ENCODE measurements at places on chromosomes 12 and 14. TPM values are rescaled to one million over a fixed set of nuclear protein-coding genes. Genes with fewer than 3 reads are reported as not detected.

- H3K4me3 ChIP-seq, result no peak overlapping the region
- DNase-seq, result no peak
- H3K27me3 ChIP-seq, result peaks cover 2% of the 10 kb centered on the region
- no peaks in the 10 kb centered on the region for H3K4me1 ChIP-seq
- no peak overlapping the region for H3K27ac ChIP-seq
Measured at GRCh38 chr14:104041430-104042104, 43.9 kb upstream of the ASPG start.

GRCh38 chr12:117580015-117580717 is 218.7 kb upstream of the NOS1 start:
- no peak overlapping the region for H3K27ac ChIP-seq
- H3K4me3 ChIP-seq, result no peak overlapping the region
- DNase-seq, result no peak
- no peaks in the 10 kb centered on the region for H3K36me3 ChIP-seq
- no peaks in the 10 kb centered on the region for H3K4me1 ChIP-seq

DNA sequence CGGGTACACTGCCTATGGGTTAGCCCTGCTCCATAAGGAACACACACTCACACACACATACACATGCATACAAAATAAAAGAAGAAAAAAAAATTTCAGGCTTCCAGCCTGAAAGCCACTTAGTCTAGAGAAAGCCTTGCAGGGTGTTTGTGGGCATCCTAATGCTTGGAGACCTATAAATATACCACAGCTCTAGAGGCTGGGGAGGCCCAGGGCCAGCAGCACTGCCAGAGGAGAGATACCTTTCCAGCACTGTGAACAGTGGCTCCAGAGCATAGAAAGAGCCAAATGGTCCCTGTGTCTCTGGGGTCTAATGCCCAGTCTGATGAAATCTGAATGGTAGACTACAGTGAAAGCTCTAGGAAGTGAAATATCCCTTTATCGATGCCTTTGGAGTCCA is 12.9 kb downstream of the FAM161B start:
- H3K27ac ChIP-seq, result no peak overlapping the region
- no peak overlapping the region for H3K4me3 ChIP-seq
- no peaks in the 10 kb centered on the region for H3K27me3 ChIP-seq
- H3K36me3 ChIP-seq, result peaks cover 18% of the 10 kb centered on the region

- peak; percentile 35 for DNase-seq
- H3K4me1 ChIP-seq, result peaks cover 47% of the 10 kb centered on the region
- peak overlapping the region; percentile 41 for H3K27ac ChIP-seq
- peaks cover 21% of the 10 kb centered on the region for H3K27me3 ChIP-seq
- H3K4me3 ChIP-seq, result no peak overlapping the region
Measured at GRCh38 chr14:97380539-97380941, 583.4 kb downstream of the VRK1 start.

DNA sequence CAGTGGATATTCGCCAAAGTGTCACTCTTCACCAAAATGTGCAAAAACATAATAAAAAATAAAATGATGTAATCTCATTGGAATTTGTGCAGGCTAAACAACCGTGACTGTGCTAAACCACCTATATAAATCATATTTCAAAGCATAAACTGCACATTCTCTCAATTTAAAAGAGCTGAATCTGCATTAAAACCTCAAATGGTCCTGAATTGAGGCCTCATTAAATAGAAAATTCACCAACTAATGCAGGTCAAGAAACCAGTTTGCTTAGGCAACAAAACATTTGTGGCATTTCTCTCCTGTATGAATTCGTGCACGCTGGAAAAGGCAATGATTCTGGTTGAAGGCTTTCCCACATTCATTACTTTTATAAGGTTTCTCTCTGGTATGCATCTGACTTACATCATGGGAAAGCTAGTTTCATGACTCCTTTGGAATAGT is 80.1 kb upstream of the IFNG-AS1 start:
- DNase-seq, result no peak
- no peaks in the 10 kb centered on the region for H3K27me3 ChIP-seq
- no peak overlapping the region for H3K27ac ChIP-seq
- no peak overlapping the region for H3K4me3 ChIP-seq
- no peaks in the 10 kb centered on the region for H3K36me3 ChIP-seq

GRCh38 chr12:57450057-57450456 is 5.0 kb upstream of the INHBE start:
- H3K36me3 ChIP-seq, result no peaks in the 10 kb centered on the region
- H3K4me1 ChIP-seq, result peaks cover 13% of the 10 kb centered on the region
- H3K4me3 ChIP-seq, result no peak overlapping the region
- H3K27me3 ChIP-seq, result no peaks in the 10 kb centered on the region

Gene LEMD3
- 36.1 TPM for total RNA-seq

- H3K27me3 ChIP-seq, result no peaks in the 10 kb centered on the region
- no peak overlapping the region for H3K27ac ChIP-seq
- DNase-seq, result no peak
- peaks cover 3% of the 10 kb centered on the region for H3K4me1 ChIP-seq
Measured at GRCh38 chr12:11861155-11861863, 209.4 kb upstream of the BCL2L14 start.

DNA sequence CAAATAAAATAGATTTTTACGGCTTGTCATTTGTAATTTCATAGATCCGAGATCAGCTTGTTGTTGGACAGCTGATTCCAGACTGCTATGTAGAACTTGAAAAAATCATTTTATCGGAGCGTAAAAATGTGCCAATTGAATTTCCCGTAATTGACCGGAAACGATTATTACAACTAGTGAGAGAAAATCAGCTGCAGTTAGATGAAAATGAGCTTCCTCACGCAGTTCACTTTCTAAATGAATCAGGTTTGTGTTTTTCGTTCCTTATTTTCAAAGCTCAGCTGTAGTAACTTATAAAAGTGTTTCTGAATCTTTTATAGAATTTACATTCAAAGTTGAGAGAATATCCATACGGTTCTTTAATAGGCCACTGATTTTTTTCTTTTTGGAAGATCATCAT is 89.1 kb downstream of the LRRK2 start:
- DNase-seq, result no peak
- no peak overlapping the region for H3K4me3 ChIP-seq
- no peak overlapping the region for H3K27ac ChIP-seq
- H3K36me3 ChIP-seq, result no peaks in the 10 kb centered on the region

DNA sequence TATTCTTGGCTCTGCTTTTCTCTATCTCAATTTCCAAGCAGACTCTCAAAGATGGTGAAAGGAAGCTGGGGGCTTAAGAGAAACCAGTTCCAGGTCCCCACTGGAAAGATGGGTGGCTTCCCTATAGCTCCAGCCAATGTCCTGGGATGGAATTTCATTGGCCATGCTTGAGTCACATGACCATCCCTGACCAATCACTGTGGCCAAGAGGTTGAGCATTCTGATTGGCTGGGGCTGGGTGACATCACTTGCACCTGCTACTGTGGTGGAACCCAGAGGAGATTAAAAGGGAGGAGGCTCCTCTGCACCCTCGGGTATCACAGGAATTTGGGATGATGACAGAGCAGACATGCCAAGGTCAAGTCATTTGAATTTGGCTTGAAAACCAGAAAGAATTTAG is 436.5 kb downstream of the TMEM132D start:
- no peak overlapping the region for H3K4me3 ChIP-seq
- H3K36me3 ChIP-seq, result no peaks in the 10 kb centered on the region
- H3K27me3 ChIP-seq, result no peaks in the 10 kb centered on the region
- no peak for DNase-seq

Gene GABARAPL1
- 15.1 TPM for total RNA-seq

Gene GPR135
- 1.8 TPM for total RNA-seq

- DNase-seq, result no peak
- peaks cover 2% of the 10 kb centered on the region for H3K36me3 ChIP-seq
- H3K4me3 ChIP-seq, result no peak overlapping the region
- peaks cover 7% of the 10 kb centered on the region for H3K4me1 ChIP-seq
- no peak overlapping the region for H3K27ac ChIP-seq
Measured at GRCh38 chr14:73428353-73428824, 30.0 kb downstream of the NUMB start.

DNA sequence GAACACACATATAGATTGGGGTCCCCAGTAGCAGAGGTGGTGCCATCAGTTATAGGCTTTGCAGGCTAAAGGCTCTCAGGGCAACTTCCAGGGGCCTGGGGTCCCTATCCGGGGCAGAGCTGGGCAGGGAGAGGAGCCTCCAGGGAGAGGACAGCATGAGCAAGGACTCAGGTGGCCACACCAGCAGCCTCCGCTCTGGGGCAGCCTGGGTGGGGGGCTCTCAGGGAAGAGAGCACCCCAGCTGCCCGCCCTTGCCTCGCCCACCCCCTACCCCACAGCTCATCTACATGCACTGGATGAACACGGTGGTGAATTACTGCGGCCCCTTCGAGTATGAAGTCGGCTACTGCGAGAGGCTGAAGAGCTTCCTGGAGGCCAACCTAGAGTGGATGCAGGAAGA is 14.0 kb downstream of the PLBD2 start:
- no peak for DNase-seq
- H3K36me3 ChIP-seq, result peaks cover 7% of the 10 kb centered on the region

Gene OTOGL
- total RNA-seq, result not detected

DNA sequence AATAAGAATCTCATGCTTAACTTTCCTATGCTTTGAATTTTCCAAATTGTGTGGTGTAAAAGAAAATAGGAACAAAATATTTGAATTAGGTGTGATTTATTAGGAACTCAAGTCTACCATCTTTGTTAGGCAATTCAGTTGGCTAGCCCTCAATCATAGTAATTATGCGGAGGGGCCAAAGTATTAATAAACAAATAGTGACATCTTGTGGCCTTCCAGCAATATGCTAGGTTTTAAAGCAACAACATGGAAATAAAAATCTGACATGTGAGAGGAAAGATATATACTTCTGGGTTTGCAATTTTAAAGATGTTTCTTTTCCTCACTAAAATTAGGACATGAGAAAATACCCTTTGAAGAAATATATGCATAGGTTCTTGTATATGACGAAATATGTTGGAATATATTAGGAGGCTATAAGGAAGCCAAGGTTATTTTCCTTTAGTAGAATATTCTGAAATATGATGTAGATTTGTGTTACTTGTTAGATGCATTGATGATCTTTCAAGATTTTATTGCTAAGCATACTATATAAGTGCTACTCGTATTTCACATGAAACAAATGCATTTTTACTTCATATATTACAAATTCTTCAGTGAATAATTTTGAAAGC is 200.4 kb downstream of the PTPRO start:
- H3K27me3 ChIP-seq, result peaks cover 26% of the 10 kb centered on the region
- H3K4me3 ChIP-seq, result no peak overlapping the region
- no peak for DNase-seq
- H3K36me3 ChIP-seq, result no peaks in the 10 kb centered on the region

GRCh38 chr12:51593021-51593420 is 2.0 kb downstream of the SCN8A start:
- peaks cover 52% of the 10 kb centered on the region for H3K27me3 ChIP-seq
- DNase-seq, result no peak
- H3K36me3 ChIP-seq, result no peaks in the 10 kb centered on the region
- no peak overlapping the region for H3K4me3 ChIP-seq
- H3K27ac ChIP-seq, result no peak overlapping the region

DNA sequence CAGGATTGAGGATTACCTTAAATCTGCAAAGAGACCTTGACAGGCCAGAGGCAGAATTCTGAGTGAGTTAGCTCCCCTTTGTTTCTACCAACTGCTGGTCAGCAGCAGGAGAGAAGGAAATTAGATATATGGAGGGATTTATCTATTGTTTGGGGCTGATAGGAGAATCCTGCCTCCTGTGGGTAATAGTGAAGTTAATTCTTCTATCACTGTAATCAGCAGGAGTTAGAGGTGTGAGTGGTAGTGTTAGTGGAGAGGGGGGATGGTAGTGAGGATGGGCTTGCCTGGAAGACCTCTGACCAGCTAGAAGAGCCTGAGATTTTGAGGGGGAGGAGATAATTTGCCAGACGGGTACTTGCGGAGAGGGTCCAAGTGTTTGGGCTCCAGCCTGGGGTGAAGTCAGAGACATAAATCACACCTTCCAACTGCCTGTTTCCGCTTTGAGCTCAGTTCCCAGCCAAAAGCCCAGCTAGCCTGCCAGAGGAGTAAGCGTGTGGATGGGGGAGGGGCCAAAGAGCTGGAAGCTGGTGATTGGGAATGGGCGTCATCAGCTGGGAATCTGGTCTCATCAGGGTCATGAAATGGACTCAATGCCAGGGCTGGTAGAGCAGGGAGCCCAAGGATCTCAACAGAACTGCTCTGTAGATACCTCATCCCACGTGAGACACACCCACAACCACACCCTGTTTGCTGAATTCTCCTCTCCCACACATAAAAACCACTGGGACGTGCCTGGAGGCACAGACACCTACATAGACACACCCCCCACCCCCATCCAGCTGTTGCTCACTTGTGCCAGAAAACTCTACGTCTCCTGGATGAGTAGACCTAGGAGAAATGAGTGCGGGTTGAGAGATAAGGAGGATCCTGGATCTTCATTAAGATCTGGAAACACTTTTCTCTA is 13.1 kb upstream of the ITGA5 start:
- H3K27me3 ChIP-seq, result peaks cover 18% of the 10 kb centered on the region
- H3K36me3 ChIP-seq, result no peaks in the 10 kb centered on the region
- H3K4me3 ChIP-seq, result peak overlapping the region; percentile 51
- H3K4me1 ChIP-seq, result peaks cover 47% of the 10 kb centered on the region
- peak overlapping the region; percentile 70 for H3K27ac ChIP-seq
- peak; percentile 58 for DNase-seq

All from activated CD8-positive, alpha-beta T cell treated with anti-CD3 and anti-CD28 coated beads, Interleukin-2, amount 10 ng/mL, durations not matched to agents 7 days and 5 days (primary cell).